ENCODE measurements at places on chromosomes 12 and 14.
A peak's percentile ranks its signal among the peaks of the same experiment; 100 is the strongest.

DNA sequence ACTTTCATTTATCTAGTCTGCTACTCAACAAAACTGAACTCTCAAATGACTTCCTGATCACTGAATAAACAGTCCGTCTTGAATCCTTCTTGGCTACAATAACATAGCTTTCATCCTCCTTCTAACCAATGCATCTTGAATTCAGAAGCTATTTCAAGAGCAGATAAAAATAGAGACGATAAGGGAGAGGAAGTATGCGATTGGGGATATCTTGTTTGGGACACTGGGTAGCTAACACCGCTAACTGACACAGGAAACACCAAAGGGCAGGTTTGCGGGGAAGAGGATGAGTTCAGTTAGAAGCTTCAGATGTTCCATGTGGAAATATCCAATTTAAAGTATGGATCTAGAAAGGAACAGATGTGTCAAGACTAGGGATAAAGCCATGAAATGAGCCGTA lies 102.5 kb downstream of the SLC41A2 start:
- DNase-seq: no peak

DNA sequence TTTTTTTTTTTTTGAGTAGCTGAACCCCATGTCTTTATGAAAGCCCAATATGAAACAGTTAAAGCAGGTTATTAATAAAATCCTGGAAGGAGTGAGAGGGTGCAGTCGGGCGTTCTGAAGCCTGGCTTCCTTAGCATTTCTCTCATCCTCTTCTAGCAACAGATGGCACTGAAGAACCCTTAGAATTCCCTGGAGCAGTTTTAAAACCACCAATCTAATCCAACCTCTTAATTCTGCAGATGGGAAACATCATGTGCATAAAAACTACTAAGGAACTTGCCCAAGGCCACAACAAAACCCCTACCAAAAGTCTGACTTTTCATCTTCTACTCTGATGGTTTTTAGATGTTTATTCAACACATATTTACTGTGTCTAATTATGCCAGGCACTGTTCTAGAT lies 25.2 kb downstream of the PRDM4 start:
- no peak for DNase-seq

- no peak for DNase-seq
Observed at GRCh38 chr12:97960741-97961608, 498.4 kb downstream of the RMST start.

DNA sequence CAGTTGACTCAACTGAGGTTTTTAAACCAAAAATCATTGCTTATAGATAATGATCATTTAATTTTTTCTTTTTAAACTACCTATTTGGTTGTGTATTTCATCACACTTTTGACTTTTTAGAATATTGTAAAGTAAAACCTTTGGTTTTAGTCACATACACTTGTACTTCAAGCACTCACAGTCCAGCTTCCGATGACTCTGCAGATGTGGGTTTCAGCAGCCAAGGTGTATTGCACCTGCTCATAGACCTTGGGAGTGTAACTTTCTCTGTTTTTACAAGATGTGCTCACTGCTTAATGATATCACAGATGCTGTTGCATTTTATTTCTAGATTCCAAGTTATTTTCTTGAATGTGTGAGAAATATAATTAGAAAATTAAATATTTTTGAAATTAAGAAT lies 188.3 kb upstream of the SLC38A2 start:
- no peak for DNase-seq

GRCh38 chr12:5043589-5044419 lies at the start of gene KCNA5:
Gene KCNA5, plus strand, starts transcription at chr12:5043879. Its CDS starts 269 bp downstream, at chr12:5044148.
- no peak for DNase-seq

GRCh38 chr12:125049093-125049458 lies 16.2 kb upstream of the AACS start:
- no peak for DNase-seq

DNA sequence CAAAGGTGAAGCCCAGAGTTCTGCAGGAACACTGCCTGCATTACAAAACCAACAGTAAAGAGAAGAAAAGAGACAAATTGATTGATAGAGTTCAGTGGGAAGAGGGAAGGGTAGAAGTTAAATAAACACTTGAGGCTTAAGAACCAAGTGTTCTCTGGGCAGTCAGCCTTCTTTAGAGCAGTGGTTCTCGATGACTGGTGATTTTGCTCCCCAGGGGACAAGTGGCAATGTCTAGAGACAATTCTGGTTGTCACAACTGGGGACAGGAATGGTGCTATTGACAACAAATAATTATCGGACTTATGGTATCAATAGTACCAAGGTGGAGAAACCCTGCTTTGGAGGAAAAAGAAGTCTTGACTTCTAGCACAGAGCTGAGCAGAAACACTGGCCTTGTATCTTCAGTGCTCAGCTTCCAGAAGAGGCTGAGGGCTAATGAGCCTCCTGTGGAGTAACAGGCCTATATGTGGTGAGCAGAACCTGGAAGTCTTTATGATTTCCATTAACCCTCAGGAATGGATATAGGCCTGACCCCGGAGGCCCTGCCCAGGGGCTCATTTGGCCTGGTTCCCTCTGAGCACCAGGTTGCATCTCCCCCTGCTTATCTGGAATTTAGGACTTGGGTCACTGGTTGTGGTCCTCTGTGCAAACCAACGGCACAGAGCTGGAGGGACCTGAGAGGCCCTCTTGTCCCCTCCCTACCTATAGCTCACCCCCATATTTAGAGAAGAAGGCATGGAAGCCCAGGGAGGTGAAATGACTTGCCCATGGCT lies 204.6 kb upstream of the PWP1 start:
- no peak for DNase-seq

GRCh38 chr14:32734261-32734660 lies 204.4 kb upstream of the NPAS3 start:
- no peak for DNase-seq

DNA sequence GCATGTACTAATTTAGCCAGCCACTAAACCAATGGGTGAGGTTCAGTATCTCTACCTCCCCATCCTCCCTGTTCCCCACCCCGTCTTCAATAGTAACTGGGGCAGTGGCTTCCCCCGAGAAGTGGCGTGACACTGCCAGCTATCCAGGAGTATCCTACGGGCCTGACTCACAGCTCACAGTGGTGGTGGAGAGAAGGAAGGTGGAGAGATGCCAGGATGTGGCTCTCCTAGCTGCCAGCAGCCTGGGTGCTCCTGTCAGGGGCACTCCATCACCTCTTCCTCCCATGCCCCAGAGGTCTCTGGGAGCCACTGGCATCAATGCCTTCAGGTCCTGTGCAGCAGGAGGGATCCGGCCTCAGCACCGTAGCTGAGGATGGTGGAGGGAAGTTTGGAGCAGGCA lies 49.0 kb downstream of the TSPAN11 start:
- no peak for DNase-seq

DNA sequence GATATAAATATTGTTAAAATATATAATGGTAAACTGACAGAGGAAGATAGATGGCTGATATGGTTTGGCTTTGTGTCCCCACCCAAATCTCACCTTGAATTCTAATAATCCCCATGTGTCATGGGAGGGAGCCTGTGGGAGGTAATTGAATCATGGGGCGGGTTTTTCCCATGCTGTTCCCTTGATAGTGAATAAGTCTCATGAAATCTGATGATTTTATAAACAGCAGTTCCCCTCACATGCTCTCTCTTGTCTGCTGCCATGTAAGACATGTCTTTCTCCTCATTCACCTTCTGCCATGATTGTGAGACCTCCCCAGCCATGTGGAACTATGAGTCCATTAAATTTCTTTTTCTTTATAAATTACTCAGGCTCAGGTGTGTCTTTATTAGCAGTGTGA lies 46.3 kb downstream of the PTCSC3 start:
- no peak for DNase-seq

DNA sequence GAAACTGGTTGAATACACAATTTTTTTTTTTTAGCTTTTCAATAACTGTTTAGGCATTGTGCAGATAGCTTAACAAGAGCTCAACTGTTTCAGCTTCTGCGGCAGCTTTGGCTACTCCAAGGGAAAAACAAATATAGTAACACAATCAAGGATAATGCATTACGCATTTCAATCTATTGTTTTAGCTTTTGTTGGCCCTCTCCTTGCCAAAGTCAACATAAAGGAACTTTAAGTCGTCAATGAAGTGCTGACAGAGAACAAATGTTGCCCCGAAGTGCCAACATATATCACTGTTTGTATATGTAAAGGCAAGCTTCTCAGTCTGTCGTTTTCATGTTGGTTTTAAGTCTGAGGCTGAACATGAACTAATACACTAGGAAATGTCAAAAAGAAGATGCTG lies 1087.4 kb upstream of the FLRT2 start:
- no peak for DNase-seq

GRCh38 chr12:17301544-17301943 lies 695.6 kb upstream of the LMO3 start:
- DNase-seq: no peak

- DNase-seq: no peak
Observed at GRCh38 chr14:40197344-40197743, 765.1 kb upstream of the FBXO33 start.

GRCh38 chr12:65694130-65694529 lies 130.2 kb upstream of the HMGA2 start:
- DNase-seq: no peak

DNA sequence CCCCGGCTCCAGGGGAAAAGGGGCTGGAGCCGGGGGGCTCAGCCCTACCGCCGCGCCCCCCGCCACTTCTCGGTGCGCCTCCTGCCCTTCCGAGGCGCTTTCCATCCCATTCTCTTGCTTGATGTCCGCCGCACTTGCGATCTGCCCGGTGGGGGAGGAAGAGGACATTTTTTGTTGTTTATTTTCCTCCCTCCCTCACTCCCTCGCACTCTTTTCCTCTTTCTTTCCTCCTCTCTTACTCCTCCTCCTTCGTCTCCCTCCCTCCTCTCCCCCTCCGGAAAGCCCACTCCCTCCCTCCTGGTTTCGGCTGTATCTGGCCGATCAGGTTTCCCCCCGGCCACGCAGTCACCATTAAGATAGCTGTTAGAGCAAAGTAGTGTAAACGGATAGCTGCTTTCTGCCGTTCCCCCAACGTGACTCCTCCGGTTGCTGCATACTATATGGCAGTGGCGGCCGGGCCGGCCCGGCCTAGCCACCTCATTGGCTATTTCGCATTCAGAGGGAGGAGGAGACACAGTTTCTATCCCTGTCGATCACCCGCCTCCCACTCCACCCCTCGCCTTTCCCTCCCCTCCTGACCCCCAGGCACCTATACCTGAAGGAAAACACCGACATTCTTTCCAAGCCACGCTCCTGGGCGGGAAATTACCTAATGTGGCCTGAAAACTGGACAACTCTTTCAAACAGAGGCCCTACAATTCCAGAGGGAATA lies at the start of gene SIX4:
Gene SIX4 (minus strand): TSS at position 445 of the 712 bp plus-strand sequence. CDS start 277 bp downstream, at position 168.
- DNase-seq: no peak

DNA sequence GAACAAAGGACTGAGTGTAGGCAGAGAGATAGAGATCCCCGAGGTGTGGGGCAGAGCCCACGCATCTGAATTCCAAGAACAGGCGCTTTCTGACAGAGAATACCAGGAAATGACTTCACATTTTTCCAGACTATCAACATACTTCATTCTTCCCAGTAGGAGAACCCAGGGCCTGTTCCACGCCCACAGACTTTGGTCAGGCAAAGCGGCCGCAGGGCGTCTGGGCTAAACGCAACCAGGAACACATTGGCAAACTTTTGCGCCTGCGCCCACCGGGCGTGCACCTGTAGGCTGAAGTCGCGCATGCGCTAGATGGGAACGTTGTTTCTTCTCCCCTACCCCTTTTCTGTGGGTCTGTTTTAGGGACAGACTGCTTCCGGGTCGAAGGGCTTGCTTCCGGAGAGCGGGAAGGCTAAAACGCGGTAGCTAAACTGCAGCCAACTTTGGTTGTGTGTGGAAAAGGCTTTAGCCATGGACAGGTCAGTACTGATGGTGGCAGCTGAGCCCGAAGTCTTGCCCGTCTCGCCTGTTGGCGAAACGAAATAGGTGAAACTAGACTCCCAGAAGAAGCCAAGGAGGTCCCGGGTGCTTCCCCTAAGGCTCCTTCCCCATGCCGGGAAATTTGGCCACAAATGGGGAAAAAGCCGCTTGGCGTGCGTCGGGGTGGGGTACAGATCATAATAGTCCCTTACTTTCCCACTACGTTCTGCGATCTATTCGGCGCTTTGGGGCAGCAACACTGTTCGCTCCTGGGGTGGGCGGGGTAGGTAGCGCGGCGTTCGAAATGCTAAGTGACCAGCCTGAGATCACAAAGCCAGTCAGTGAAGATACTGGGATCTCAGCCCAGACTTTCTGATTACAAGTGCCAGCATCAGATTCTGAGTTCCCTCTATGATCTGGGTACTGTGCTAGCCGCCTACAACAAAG lies at the start of gene NUP107:
Gene NUP107 (plus strand): TSS at position 384 of the 927 bp plus-strand sequence. CDS start 88 bp downstream, at position 472.
- DNase-seq: peak; percentile 95

GRCh38 chr14:100738704-100739131 lies 12.0 kb downstream of the DLK1 start:
- DNase-seq: no peak

GRCh38 chr14:80269353-80269925 lies 58.1 kb upstream of the DIO2 start:
- DNase-seq: no peak

GRCh38 chr12:72677846-72678245 lies 405.7 kb downstream of the TRHDE start:
- no peak for DNase-seq
